Erythroblast (primary cell): ENCODE measurements at places on chromosomes 11 and 22.

- no peak for DNase-seq
Measured at GRCh38 chr11:88779577-88779976, 286.2 kb downstream of the GRM5 start.

- peak; percentile 68 for DNase-seq
Measured at GRCh38 chr22:41660416-41660815, 28.3 kb downstream of the SNU13 start.

- no peak for DNase-seq
Measured at GRCh38 chr11:87712802-87713202, 462.4 kb downstream of the RAB38 start.

GRCh38 chr11:118001494-118001971 lies 15.3 kb downstream of the IL10RA start:
- peak; percentile 47 for DNase-seq
